ENCODE measurements at places on chromosomes 11 and 22. TPM values are rescaled to one million over a fixed set of nuclear protein-coding genes. Genes with fewer than 3 reads are reported as not detected.

SYNGR1 gene
- total RNA-seq: 34.8 TPM

MS4A7 gene
- total RNA-seq: 27.2 TPM

HTR3B gene
- total RNA-seq: not detected

- no peak for DNase-seq
Observed at GRCh38 chr11:85831050-85831449, 20.1 kb upstream of the SYTL2 start.

- peak; percentile 87 for DNase-seq
Observed at GRCh38 chr22:36331306-36331911, 56.4 kb downstream of the MYH9 start.

GRCh38 chr11:91124363-91124762 lies 901.5 kb upstream of the CHORDC1 start:
- no peak for DNase-seq

DNA sequence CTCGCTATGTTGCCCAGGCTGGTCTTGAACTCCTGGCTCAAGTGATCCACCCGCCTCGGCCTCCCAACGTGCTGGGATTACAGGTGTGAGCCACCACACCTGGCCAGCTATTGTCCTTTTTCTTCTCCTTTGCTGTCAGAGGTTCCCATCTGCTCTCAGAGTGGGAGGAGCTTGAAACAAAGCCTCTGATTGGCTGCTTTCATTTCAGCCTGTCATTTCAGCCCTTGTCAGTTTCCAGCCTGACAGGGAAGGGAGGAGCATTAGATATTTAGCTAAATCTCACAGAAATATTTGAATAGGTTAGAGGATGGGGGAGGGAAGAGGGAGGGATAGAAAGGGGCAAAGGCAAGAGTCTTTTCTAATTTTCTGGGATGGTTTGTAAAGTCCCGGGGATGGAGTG lies 8.7 kb downstream of the SLC22A6 start:
- no peak for DNase-seq

BARX2 gene
- not detected for total RNA-seq

DNA sequence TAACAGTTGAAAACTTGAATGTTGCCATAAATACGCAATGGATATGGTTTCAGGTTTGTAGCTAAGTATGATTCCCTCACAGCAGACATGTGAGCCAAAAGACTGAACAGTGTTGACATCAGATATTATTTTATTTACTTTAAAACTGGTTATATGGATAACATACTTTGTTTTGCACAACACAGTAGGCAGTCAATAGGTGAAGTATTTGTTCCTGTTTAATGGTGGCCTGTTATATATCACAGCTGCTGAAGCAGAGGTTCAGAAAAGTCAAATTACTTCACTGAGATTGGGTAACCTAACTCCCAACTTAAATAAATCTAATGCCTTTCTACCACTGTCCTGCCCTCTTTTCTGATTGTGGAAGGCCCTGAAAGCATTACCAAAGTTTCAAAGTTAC lies 44.6 kb downstream of the YAP1 start:
- no peak for DNase-seq

DNA sequence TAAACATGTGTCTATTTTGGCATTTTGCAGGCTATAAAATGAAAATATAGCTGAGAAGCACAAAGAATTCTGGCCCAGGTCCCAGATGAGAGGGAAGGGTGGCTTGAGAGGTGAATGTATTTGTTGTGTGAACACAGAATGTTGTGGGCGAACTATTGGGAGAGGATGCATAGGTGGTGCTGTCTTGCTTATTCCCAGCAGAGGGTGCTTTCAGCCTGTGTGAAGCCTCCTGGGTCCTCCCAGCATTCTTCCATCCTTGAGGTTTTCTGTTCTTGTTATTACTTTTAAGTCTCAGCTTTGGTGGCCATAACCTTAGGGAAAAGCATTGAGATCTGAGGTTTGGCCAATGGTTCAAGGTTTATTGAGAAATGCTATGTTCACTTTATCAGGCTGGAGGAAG lies 108.7 kb upstream of the SNX19 start:
- DNase-seq: no peak

- no peak for DNase-seq
Observed at GRCh38 chr22:17429516-17429915, 60.3 kb downstream of the CECR2 start.

MS4A5 gene
- not detected for total RNA-seq

APOBEC3H gene
- total RNA-seq: 0.59 TPM

DNA sequence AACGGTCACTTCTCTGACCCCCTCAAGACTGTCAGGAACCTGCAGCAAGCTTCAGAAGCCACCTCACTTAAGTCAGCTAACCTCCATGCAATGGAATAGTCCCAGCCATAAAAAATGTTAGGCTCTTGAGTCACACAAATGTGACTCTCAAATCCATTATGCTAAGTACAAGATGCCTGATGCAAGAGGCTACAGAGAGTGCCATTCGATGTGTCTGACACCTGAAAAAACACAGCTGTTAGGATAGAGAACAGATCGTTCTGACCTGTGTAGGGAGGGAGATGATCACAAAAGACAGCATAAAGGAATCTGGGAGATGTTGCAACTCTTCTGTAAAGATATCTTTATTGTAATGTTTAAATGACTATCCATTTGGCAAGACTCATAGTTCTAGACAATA lies 712.4 kb downstream of the TBC1D22A start:
- no peak for DNase-seq

GRCh38 chr11:44624761-44625221 lies 59.3 kb downstream of the CD82 start:
- peak; percentile 6 for DNase-seq

CENPM gene
- total RNA-seq: 30.7 TPM

DNA sequence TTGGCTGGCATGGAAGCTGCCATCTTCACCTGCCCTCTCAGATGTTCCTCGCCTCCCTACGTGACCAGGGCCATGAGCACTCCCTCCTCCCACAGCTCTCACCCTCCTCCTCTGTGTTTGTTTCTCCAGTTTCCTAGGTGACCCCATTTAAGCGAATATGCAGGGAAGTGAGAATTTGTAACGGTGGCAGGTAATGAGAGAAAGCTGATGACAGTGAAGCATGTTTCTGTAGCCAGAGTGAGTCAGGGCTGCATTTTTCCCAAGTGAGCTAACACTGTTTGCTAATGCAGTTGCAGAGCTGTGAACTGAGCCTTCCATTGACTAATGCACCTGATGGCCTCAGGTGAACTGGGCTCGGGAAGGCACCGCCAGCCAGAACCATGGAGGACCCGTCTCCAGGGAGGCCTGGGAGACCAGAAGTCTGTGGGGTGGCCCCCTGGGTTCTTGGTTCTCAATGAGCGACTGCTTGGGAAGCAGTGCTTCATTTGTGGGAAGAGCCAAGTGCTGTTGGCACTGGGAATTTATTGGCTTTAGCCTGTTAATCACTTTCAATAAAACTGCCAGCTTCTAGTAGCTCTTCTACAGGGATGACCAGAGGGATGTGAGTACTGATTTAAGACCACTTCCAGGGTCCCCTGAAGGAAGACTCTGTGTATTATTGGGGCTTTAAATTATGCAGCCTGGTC lies 64.5 kb downstream of the BARX2 start:
- no peak for DNase-seq

DNA sequence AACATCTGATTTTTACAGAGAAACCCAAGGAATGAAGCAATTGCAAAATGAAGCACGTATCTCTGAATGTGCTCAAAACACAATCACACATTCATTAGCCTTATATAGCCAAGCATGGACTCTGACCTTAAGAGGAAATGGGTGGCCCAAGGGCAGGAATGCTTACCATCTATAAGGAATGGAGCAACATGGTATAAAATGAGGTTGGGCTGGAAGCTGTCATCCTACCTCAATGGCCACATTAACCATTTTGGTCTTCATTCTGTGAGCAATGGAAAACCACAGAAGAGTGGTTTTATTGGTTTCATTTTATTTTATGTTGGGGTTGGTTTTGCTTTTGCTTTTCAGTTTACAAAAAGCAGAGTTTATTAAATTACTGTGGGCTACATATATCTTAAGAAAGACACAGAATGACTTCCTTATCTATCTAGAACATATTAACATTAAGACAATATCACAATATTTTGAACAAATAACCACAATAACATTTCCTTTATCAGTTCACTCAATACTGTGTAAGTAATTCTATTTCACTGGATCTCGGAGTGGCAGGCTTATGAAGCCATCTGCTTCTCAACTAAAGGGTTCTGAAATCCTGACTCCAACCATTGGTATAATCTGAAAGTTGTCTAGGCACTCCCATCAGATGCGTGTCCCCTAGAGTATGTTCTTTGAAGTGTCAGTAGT lies 10.8 kb upstream of the MS4A13 start:
- no peak for DNase-seq
